Kidney tubule cell (primary cell): ENCODE measurements at places on chromosomes 12 and 14.

DNA sequence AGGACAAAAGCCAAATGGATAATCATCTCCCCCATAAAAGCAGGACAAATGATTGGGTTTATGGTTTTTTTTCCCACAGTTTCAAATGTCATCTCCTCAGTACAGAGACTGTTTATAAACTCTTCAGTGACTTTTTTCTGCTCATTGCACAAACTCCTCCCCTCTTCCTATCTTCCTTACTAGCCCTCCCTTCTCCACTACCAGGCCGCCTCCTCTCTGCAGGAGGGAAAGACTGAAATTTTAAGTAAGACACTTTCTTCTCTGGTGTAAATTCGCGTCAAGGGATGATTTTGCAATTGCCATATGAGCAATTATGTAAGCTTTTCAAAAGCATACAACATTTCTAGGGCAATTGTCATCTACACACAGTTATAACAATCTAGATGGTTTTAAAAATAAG, 37.0 kb downstream of the BTG1 start:
- no peak for DNase-seq

GRCh38 chr14:33165926-33166289, 227.2 kb downstream of the NPAS3 start:
- no peak for DNase-seq

DNA sequence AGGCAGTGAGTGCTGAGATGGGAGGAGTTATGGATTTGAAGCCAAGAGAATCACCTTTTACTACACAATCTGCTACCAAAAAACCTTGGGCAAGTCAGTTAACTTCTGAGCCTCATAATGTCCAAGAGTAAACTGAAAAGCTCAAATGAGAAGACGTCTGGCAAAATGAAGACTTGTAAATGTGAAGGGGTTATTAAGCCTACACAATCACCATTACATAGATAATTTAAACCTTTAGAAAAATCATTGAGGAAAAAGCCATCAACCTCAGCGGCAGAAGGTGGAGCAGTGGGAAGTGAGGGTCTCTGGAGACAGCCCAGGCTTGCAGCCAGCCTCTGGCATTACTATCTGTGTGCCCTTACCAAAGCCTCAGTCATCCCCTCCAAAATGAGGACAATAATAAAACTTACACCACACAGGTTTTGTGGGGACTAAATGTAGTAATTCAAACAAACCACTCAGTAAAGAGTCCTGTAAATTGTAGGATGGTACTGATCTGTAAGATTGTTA, 50.5 kb upstream of the CCDC175 start:
- no peak for DNase-seq

DNA sequence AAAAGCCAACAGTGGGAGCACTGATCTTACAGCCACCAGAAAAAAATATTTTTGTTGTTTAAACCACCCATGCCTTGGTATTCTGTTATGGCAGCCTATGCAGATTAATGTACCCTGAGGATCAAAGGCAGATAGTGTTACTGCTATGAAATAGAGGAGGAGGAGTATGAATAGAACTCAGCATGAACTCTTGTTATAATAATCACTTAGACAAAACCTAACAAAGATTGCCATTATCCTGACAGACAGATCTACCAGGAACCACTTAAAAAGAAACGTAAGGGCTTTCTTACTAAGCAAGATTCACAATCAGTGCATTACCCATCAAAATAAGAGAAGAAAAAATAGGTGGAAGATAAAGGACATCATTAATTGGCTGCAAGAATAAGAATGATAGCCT, 558.3 kb downstream of the GALC start:
- no peak for DNase-seq

DNA sequence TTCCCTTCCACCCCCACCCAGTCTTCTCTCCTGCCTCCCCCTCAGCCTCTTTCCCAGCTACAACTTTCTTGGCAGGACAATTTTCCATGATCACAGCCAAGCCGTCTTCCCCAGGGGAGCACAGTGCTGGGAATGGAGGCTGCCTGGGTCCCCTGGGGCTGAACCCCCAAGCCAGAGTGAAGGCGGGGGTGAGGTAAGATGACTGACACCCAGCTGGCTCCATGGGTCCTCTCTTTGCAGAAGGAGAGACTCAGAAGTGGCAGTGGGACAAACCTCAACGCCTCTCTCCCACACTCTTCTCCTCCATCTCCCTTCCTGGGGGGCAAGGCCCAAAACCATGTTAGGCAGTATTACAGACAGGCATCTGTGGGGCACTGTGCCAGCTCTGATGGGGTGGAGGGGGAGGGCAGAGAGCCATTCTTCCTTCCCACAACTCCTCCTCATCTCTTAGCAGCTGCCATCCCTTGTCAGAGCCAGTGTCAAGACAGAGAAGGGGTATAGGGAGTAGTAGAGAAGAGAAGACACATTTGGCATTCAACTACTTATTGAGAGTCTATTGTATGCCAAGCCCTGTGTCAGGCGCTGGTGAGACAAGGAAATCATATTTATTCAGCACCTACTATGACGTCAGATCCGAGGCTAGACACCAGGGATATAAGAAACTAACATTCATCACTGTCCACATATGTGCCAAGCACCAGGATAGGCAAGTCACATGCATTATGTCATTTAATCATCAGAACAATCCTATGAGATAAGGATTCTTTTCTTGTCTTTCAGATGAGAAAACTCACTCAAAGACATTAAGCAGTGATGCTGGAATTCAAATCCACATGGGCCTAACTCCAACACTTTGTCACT, 3.6 kb downstream of the ITGA7 start:
- DNase-seq = no peak

DNA sequence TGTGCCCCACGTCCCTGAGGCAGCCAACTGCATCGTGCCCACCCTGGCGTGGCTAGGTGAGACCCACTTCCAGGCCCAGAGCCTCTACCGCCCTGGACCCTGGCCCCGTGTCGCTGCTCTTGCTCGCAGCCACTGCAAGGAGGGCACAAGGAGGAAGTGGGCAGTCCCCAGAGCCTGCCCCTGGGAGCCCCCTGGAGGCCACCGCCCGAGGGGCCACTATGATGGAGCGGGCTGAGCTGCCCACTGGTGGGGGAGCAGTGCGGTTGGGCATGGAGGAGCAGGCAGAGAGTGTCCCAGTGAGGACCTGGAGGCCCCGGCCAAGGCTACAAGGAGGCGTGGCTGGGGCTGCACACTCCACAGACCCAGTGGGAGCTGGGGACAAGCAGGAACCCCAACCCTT, 323.6 kb downstream of the PCNX1 start:
- DNase-seq = no peak

DNA sequence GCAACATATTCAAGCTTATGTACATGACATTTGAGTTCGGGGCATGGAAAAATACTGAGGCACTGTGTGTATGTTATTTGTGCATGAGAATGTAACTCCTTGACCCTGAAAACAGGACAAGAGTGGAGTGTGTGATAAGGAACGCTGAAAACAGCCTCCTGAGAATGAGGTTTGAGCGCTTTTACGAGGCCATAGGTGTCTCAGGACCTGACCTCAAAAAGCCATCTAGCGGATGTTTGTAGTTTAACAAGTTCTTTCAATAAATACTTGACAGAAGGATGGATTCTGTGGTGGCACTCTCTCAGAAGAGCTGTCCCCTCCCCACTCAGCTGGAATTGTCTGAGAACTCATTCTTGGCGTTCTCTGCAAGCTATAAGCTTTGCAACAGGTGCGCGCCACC, 350.5 kb upstream of the TMTC1 start:
- no peak for DNase-seq

DNA sequence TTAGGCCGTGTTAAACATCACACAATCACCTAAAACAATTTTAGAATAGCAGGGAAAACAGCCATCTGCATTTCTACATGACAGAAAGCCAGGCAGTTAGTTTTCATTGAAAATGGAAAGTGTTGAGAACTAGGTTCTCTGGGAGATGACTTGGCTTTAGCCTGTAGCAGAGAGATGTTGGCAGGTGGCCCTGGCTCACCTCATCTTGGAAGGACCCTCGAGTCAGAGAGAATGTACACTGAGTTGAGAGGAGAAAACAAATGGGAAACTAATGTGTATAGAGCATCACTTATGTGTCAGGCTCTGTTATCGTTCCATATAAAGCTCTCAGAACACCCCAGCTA, 51.9 kb downstream of the SUSD6 start:
- no peak for DNase-seq

GRCh38 chr12:6771091-6771495, 1.2 kb upstream of the LAG3 start:
- DNase-seq = no peak

DNA sequence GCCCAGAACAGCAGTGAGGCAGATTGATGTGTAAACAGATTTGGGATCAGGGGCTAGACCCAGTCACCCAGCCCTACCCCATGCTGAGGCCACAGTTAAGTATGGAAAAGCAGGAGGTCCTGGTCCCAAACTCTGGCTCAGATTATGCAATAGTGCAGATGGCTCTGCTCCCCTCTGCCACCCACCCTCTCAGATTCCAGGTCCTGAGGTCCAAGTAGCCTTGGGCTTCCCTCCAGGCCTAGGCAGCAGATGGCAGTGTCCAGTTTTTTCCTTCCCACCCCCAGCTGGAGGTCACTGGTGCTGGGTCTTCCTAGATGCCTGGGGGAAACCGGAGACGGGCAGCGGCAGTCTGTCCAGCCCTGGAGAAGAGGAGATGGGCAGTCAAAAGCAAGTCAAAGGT, 2.8 kb upstream of the DHH start:
- no peak for DNase-seq

GRCh38 chr14:39576258-39576657, 144.0 kb upstream of the FBXO33 start:
- DNase-seq = no peak

DNA sequence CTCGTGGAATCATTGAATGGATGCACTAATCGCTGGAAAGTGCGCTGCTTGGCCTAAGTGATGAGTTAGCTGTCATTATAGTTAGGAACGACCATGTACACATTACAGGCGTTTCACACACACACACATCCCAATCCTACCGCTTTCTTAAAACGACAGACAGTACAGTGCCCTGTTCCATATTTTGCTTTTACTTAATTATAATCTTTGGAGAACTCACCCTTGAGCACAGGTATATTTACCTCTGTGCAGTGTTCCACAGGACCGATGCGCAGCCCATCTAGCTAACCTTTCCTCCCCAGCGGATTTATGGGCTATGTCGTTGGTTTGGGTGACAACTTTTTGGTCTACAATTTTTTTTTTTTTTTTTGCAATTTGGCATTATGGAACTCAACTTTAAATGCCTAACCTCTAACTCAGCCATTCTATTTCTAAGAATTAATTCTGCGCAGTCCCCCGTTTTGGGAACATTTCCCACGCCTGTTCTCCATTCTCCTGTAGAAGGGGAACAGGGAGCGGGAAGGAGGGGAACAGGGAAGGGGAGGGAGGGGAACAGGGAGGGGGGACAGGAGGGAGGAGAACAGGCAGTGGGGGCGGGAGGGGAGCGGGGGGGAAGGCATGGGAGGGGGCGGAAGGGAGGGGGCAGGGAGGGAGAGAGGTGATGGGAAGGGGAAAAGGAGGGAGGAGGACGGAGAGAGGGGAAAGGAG, 663 bp upstream of the ULK1 start:
- no peak for DNase-seq

- no peak for DNase-seq
These were observed 136.8 kb downstream of the TPH2 start for GRCh38 chr12:72075401-72075800.

DNA sequence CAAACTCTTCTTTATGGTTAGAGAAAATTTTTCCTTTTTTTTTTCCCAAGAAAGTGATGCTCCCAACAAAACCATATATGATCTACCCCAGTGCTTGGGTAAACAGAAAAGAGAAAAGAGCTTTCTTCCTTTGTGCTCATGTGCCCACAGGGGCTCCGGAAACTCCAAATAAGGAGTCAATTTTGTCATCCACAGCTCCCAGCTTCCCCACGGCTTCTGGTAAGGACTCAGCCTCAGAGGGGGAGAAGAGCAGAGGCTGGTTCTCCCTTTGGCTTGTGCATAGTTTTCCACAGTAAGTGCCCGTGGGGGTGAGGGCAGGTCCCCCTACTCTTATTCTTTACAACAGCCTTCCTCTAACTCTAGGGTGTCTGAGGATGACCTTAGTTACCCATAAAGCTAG, 13.3 kb upstream of the RGS6 start:
- DNase-seq = no peak

- DNase-seq = no peak
These were observed 33.7 kb downstream of the MAPK1IP1L start for GRCh38 chr14:55085060-55085660.

DNA sequence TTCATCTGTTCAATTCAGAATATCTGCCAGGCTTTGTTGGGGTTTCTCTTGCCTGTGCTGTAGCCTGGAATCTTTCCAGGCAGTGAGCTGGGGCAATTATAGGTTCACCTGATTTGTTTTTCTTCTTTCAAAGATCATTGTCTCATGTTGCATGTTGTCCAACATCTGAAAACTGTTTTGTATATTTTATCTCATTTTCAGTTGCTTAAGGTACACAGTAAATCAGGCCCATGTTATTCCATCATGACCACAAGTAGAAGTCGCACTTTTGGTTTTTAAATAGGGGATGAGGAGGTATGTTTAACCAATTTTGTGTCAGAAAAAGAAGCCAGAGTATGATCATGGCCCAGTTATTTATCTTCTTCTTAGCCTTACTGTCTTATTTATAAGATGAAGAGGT, 24.9 kb upstream of the FUT8 start:
- no peak for DNase-seq

- DNase-seq = no peak
These were observed 7.3 kb upstream of the RCOR1 start for GRCh38 chr14:102584871-102585869.

GRCh38 chr14:88516861-88517357, 37.9 kb downstream of the PTPN21 start:
- DNase-seq = peak; percentile 20

- DNase-seq = no peak
These were observed 30.1 kb upstream of the RESF1 start for GRCh38 chr12:31929027-31929526.

- no peak for DNase-seq
These were observed 2.9 kb downstream of the GLIPR1 start for GRCh38 chr12:75483431-75483830.

GRCh38 chr14:53108292-53109104, 44.6 kb downstream of the DDHD1 start:
- no peak for DNase-seq

- DNase-seq = peak; percentile 40
These were observed 1.4 kb downstream of the DUSP6 start for GRCh38 chr12:89350630-89351488.

- DNase-seq = no peak
These were observed 76.7 kb downstream of the ANO6 start for GRCh38 chr12:45292486-45293195.

DNA sequence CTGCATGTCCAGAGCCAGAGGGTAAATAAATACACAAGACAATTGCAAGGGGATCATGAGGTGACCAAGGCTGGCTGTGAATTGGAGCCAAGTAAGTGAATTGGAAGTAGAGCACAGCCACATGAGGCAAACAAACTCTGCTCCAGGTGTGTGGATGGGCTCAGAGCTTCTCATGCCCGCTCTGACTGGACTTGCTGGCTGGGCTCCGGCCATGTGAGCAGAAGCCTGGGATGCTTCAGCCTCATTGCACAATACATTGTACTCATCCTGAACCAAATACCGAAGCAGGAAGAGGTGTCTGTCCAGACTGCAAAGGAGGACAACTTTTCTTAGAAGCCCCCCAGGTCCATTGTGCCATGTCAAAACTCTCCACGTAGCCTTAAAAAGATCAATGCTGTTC, 193.0 kb downstream of the TTC8 start:
- no peak for DNase-seq
